ENCODE measurements at places on chromosomes 3 and 15. TPM values are rescaled to one million over a fixed set of nuclear protein-coding genes. Genes with fewer than 3 reads are reported as not detected.

- peak; percentile 8 for DNase-seq
Observed at GRCh38 chr3:165491487-165491886, 295.3 kb upstream of the SLITRK3 start.

- DNase-seq, result peak; percentile 73
Observed at GRCh38 chr15:32867313-32867626, 149.5 kb downstream of the GREM1 start.

GRCh38 chr15:26565542-26565941 is 207.3 kb downstream of the GABRB3 start:
- no peak for DNase-seq

GRCh38 chr3:73536336-73536895 is 88.3 kb downstream of the PDZRN3 start:
- no peak for DNase-seq

- DNase-seq, result no peak
Observed at GRCh38 chr3:171133337-171133736, 106.8 kb upstream of the SLC2A2 start.

GRCh38 chr3:195466251-195466650 is 23.4 kb upstream of the ACAP2 start:
- no peak for DNase-seq

DNA sequence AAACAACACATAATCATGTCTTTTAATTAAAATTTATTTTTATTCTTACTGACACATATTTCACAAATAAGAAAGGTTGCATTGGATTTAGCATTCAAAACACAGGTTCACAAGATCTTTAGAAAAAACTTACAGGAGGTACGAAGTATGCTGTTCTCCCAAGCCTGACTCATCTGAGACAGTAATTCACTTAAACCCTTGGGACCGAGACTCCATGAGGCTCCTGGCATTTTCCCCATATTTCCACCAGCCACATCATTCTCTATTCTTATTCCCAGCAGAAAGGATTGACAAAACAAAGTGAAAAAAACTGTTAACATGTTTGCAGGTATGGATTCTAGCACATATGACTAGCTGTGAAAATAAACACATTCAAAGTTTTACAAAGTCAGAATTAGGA is 52.6 kb downstream of the CNTN3 start:
- DNase-seq, result no peak

- peak; percentile 65 for DNase-seq
Observed at GRCh38 chr3:142028243-142028777, 121.0 kb downstream of the TFDP2 start.

EPB42 gene
- total RNA-seq, result not detected

DNA sequence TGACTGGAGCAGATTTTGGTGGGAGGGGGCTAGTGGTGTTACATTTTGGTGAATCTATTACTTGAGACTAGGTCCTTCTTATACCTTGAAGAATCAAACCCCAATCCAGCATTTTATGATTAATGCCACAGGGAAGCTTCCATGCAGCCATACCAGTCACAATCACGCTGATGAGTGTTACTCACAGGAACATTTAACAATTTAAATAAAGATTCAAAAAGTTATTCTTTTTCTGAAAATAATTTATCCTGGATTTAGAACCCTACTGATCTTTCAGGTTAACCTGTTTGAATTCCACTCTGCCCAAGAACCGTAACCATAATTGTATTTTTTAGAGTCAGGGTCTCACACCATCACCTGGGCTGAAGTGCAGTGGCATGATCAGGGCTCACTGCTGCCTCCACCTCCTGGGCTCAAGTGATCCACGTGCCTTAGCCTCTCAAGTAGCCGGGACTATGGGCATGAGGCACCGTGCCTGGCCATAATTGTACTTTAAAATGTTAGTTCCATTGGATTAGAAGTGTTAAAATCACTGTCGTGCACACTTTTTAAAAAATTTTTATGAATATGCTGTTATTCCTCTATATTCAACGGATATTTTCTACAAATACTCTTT is 929 bp upstream of the MTMR10 start:
- DNase-seq, result no peak

- DNase-seq, result no peak
Observed at GRCh38 chr15:36815786-36816185, 236.4 kb downstream of the CDIN1 start.

- DNase-seq, result no peak
Observed at GRCh38 chr15:39447881-39448280, 133.0 kb upstream of the THBS1 start.

GRCh38 chr15:58766290-58766689 is 4.8 kb upstream of the MINDY2 start:
- no peak for DNase-seq

PAK2 gene
- total RNA-seq, result 34.5 TPM

GOLGA6D gene
- total RNA-seq, result not detected

DNA sequence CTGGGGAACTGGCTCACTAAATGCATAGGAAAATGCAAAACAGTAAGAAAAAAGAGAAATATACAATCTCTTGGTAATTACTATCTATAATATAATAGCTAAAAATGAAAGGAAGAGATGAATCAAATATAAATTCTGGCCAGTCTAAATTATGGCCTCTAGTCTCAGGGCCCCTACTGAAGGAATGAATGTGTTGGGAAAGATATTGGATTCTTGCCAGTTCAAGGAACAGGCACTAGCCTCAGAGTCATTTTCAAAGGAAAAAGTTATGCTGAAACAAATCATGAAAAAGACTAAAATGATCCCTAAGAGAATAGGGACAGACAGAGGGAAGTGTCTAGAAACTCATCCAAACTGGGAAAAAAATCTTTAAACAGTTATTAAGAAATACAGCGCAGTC is 62.4 kb downstream of the C3orf80 start:
- DNase-seq, result peak; percentile 21

DNA sequence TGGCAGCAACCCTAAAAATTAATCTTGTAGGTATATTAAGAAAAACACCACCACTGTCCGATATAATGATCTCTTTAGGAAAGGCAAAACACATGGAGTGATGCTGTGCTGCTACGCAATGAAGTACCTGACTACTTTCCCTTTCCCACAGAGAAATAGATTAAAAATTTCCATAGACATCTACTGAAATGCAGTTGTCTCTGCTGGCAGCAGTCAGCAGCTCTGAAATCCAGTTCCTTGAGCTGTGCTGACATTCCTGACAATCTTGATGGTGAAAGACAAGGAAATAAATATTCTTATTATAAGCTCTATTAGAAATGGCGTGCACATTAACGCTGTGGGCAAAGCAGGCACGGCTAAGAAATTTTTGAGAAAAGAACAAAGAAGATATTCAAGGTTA is 287.6 kb downstream of the IL5RA start:
- no peak for DNase-seq

GRCh38 chr3:164459521-164460151 is 618.7 kb downstream of the SI start:
- peak; percentile 44 for DNase-seq

NT5DC2 gene
- total RNA-seq, result 45.8 TPM

RARB gene
- total RNA-seq, result 21.6 TPM

- no peak for DNase-seq
Observed at GRCh38 chr3:83011481-83011880, 1250.0 kb upstream of the GBE1 start.

GRCh38 chr3:54957711-54958110 is 29.9 kb upstream of the LRTM1 start:
- no peak for DNase-seq

DNA sequence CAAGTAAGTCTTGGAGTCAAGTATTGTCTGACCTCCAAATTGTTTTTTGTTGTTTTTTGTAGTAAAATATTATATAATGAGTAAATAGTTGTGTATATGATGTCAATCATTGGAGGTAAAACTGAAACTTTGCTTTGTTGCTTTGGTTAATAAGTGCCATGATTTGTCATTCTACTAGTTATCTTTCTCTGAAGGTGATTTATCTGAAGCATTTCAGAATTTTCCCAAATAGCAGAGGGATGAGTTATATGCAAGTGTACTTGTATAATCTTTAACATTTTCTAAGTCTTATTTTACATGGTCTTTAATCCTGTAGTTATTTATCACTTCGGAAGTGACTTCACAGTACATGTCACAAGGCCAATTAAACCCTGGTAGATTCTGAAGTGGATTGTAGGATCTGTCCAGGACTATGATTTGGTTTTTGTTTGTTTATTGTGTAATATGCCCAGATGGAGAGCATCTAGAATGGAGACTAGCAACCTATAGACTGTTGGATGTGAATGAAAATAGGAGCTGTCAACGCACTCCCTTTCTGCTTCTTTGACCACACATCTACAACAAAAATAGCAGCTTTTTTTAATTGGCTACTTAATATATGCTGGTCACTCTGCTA is 93.1 kb upstream of the SAMMSON start:
- DNase-seq, result peak; percentile 21

- peak; percentile 32 for DNase-seq
Observed at GRCh38 chr3:197125636-197126035, 96.0 kb upstream of the MELTF start.

- no peak for DNase-seq
Observed at GRCh38 chr3:98808071-98808470, 44.9 kb downstream of the ST3GAL6 start.

- no peak for DNase-seq
Observed at GRCh38 chr3:69288161-69288895, 97.6 kb downstream of the FRMD4B start.

- no peak for DNase-seq
Observed at GRCh38 chr3:52121464-52121805, 32.8 kb downstream of the POC1A start.

TMEM40 gene
- not detected for total RNA-seq

NOX5 gene
- total RNA-seq, result 0.64 TPM

GRCh38 chr15:40327457-40327856 is 4.0 kb downstream of the INAFM2 start:
- DNase-seq, result no peak

NMD3 gene
- total RNA-seq, result 42.8 TPM

DNA sequence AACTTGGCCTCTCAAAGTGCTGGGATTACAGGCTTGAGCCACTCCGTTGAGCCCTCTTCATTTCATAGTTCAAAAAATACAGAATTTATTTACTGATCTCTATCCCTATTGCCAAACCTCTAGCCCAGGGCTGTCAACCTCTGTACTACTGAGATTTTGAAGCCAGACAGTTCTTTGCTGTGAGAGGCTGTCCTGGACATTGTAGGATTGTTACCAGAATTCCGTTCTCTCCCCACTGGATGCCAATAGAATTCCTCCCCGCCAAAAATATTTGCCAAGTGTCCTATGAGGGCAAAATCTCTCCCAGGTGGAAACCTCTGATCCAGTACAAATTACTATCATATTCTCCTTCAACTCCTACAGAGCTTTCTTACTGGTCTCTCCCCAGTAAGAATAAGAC is 29.6 kb upstream of the ADAMTS9 start:
- no peak for DNase-seq

HMG20A gene
- total RNA-seq, result 30.9 TPM

CDAN1 gene
- 15.1 TPM for total RNA-seq

GRCh38 chr3:12854565-12854964 is 13.2 kb upstream of the RPL32 start:
- DNase-seq, result no peak

- DNase-seq, result peak; percentile 37
Observed at GRCh38 chr15:98734466-98735199, 86.3 kb downstream of the IGF1R start.

SELENOK gene
- 19.4 TPM for total RNA-seq

DNA sequence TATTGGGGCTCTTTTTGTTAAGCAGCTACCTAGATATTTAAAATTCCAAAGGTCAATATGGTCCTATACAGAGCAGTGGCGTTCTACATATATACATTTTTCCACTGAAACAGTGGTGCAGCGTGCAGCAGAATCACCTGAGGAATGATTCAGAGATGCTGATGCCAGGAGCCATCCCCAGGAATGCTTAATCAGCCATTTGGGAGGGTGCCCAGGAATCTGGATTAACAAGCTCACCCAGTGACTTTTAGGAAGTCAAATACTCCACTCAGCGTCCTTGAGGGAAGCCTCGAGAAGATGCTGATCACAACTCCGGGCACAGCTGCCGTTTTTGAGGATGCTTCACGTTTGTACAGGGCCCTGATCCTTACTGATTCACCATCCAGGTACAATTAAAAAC is 82.6 kb upstream of the ARHGEF3 start:
- DNase-seq, result no peak

GRCh38 chr3:117735481-117736101 is 1026.0 kb downstream of the TUSC7 start:
- DNase-seq, result peak; percentile 41

GABPB1 gene
- total RNA-seq, result 33.8 TPM

GRCh38 chr15:34001536-34001935 is 33.2 kb downstream of the CHRM5 start:
- no peak for DNase-seq
